ENCODE measurements at places on chromosomes 3 and 15. TPM values are rescaled to one million over a fixed set of nuclear protein-coding genes. Genes with fewer than 3 reads are reported as not detected.

SLC28A1 gene
- 0.04 TPM for total RNA-seq

LRRIQ4 gene
- total RNA-seq = not detected

CRABP1 gene
- total RNA-seq = 2.2 TPM

SHC4 gene
- total RNA-seq = 1.1 TPM

NR1I2 gene
- not detected for total RNA-seq

UBAP1L gene
- total RNA-seq = 0.29 TPM

GOLGA6L7 gene
- total RNA-seq = not detected

KCNAB1 gene
- total RNA-seq = not detected

NPRL2 gene
- 13.5 TPM for total RNA-seq

HHLA2 gene
- total RNA-seq = 0.10 TPM

TF gene
- total RNA-seq = 0.59 TPM

KLHL6 gene
- total RNA-seq = 0.01 TPM

CYP1A1 gene
- total RNA-seq = 1.5 TPM

IFT57 gene
- 47.3 TPM for total RNA-seq

AGBL1 gene
- not detected for total RNA-seq

CFAP100 gene
- total RNA-seq = not detected

IGDCC3 gene
- total RNA-seq = 0.19 TPM
